ENCODE measurements at places on chromosomes 7 and 10.

GRCh38 chr7:36736899-36737211 lies 12.6 kb upstream of the AOAH start:
- DNase-seq, result no peak

GRCh38 chr7:155985518-155986250 lies 173.4 kb upstream of the SHH start:
- DNase-seq, result no peak

- DNase-seq, result no peak
Measured at GRCh38 chr7:14351167-14351566, 361.7 kb upstream of the ETV1 start.

- no peak for DNase-seq
Measured at GRCh38 chr7:32318300-32319011, 171.7 kb downstream of the LSM5 start.

GRCh38 chr7:3250725-3251124 lies 50.3 kb upstream of the SDK1 start:
- no peak for DNase-seq

GRCh38 chr7:181738-182137 lies 10.6 kb upstream of the FAM20C start:
- DNase-seq, result no peak

- no peak for DNase-seq
Measured at GRCh38 chr7:28596245-28596935, 184.1 kb downstream of the CREB5 start.

GRCh38 chr10:37794305-37794976 lies 63.0 kb downstream of the ZNF248 start:
- DNase-seq, result no peak

GRCh38 chr10:43102063-43102828 lies 25.4 kb downstream of the RET start:
- no peak for DNase-seq

DNA sequence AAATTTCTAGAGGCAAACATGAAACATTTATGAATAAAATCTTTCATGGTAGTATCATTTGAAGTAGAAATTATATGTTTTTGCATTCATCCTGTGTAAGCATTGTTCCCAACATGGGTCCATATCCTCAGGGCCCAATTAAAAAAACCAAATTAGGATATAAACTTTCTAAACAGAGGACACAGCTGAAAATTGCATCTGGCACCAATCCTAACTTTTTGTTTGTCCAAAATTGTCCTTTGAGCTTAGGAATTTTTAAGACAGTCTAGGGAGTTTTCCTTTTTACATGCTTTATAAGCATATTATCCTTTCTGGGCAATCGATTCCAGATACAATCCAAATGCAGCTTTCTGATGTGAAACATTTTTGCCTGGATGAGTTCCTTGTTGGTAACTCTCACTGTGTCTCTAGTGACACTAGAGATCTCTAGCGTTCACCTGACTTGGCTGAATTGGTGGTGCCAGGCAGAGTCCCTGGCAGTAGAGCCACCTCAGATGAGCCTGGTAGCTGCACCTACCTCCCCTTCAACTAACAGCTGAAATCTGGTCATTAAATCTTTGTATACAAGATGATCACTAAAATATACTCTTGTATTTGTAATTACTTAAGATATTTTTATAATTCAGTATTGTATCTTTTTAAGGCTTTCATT lies 137.6 kb upstream of the SAMD8 start:
- DNase-seq, result no peak

- no peak for DNase-seq
Measured at GRCh38 chr7:150374026-150374425, 5.1 kb upstream of the ZNF775 start.

DNA sequence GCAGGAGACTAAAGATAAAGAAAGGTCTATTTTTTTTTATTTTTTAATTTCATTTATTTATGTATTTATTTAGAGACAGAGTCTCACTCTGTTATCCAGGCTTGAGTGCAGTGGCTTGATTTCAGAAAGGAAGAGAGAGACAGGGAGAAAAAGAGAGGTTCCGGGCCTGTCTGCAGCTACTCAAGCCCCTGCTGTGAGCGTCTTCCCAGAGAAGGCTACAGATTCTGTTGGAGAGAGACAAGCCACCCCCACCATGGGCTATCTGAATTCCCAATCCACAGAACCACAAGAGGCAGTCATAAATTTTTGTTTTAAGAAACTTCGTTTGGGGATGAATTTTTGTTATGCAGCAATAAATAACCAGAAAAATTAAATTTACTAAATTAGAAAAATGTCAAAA lies 68.1 kb downstream of the CALN1 start:
- no peak for DNase-seq

- DNase-seq, result no peak
Measured at GRCh38 chr10:22990443-22990842, 62.6 kb downstream of the ARMC3 start.

- no peak for DNase-seq
Measured at GRCh38 chr7:2639181-2639681, 7.4 kb downstream of the TTYH3 start.

- peak; percentile 56 for DNase-seq
Measured at GRCh38 chr7:5997210-5997808, 11.5 kb downstream of the PMS2 start.

- DNase-seq, result no peak
Measured at GRCh38 chr10:30882281-30882680, 149.4 kb downstream of the ZNF438 start.

GRCh38 chr10:98268694-98269431 lies 869 bp upstream of the LOXL4 start:
- DNase-seq, result no peak

GRCh38 chr10:80410122-80410521 lies 1.8 kb downstream of the PRXL2A start:
- no peak for DNase-seq

- DNase-seq, result no peak
Measured at GRCh38 chr7:118429141-118429540, 204.6 kb downstream of the ANKRD7 start.

DNA sequence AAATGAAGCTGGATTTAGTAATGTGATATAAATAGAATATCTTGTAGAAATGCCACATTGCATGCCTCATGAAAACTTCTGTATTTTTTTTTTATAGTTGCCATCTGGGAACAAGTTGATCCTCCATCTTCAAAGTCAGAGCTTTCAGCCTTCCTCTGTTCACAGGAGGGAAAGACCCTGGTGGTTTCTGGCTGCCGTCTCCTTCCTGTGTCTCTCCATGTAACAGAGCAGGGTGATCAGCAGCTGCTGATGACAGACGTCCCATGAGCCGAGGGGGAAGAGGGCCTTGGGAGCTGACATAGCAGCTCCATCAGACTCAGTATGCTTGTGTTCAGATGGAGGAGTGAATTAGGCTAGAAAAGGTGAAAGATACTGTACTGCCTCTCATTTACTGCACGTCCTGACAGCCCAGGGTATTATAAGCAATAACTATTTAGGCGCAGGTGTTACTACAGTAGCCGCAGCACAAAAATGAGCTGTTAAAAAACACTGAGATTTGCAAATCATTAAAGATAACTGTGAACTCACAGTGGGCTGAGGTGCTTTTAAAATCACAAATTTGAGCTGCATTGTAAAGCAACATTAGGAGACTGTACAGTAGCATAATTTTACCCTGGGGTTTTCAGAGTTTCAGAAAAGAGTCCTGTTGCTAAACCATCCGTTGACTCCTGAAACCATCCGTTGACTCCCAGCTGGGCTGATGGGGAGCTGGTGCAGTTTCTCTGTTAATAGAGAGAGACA lies 103.3 kb downstream of the CFAP58 start:
- DNase-seq, result no peak

- DNase-seq, result no peak
Measured at GRCh38 chr7:147539685-147540084, 1050.9 kb upstream of the C7orf33 start.

GRCh38 chr7:24898691-24899090 lies 81.3 kb downstream of the OSBPL3 start:
- DNase-seq, result no peak

DNA sequence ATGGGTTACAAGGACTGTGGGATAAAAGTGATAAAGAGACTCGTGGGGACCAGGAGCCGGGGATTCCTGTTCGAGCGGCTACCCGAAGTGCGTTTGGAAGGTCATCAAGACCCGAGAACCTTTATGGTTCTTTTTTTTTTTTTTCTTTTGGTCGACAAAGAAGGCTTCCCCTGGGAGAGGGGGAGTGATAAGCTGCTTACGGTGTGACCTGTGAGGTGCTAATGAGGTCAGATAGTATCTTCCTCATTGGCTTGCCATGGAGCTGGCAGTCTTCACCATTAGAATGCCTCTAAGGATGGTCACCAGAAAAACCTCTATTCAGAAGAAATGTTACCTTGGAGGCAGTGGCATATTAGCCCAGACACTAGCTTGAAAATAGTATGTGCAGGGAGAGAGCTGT lies 92.3 kb upstream of the STEAP4 start:
- no peak for DNase-seq

- DNase-seq, result no peak
Measured at GRCh38 chr10:118407026-118407425, 64.9 kb upstream of the FAM204A start.

- no peak for DNase-seq
Measured at GRCh38 chr7:13072014-13072413, 384.6 kb downstream of the ARL4A start.

DNA sequence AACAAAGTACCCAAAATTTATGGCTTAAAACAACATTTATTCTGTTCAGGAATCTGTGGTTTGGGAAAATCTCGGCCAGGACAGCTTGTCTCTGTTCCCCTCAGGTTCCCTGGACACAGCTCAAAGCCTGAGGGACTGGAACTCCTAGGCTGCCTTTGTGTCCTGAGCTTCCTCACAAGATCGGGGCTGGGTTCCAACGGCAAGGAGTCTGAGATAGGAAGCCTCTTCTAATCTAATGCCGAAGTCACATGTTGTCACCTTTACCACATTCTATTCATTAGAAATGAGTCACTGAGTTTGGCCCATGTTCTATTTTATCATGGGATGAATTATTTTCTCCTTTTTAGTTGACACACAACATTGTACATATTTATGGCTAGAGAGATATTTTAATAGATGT lies 80.5 kb downstream of the ANKRD26 start:
- no peak for DNase-seq

- no peak for DNase-seq
Measured at GRCh38 chr7:30041526-30042269, 13.5 kb downstream of the PLEKHA8 start.

GRCh38 chr7:80707318-80707717 lies 68.9 kb downstream of the CD36 start:
- no peak for DNase-seq

GRCh38 chr10:119523895-119524719 lies 18.4 kb downstream of the RGS10 start:
- DNase-seq, result no peak

- DNase-seq, result no peak
Measured at GRCh38 chr7:2614631-2615330, 17.0 kb upstream of the TTYH3 start.

DNA sequence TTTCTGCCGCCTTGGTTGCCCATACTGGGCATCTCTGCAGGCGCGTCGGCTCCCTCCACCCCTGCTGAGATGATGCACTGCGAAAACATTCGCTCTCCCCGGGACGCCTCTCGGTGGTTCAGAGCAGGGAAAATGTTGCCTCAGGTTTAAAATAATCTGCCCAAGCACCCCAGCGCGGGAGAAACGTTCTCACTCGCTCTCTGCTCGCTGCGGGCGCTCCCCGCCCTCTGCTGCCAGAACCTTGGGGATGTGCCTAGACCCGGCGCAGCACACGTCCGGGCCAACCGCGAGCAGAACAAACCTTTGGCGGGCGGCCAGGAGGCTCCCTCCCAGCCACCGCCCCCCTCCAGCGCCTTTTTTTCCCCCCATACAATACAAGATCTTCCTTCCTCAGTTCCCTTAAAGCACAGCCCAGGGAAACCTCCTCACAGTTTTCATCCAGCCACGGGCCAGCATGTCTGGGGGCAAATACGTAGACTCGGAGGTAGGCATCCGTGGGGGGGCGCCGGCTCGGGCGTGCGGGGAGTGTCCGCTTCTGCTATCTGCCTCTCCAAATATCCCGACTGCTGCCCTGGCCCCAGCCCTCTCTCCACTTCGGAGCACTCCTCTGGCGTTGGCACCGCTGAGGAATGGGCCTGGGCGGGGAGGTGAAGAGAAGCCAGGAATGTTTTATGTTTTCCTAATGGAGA lies at the start of gene CAV1:
CAV1 (plus strand) TSS at position 428 of the 689 bp plus-strand sequence; CDS start at position 455, 27 bp downstream.
- peak; percentile 84 for DNase-seq

DNA sequence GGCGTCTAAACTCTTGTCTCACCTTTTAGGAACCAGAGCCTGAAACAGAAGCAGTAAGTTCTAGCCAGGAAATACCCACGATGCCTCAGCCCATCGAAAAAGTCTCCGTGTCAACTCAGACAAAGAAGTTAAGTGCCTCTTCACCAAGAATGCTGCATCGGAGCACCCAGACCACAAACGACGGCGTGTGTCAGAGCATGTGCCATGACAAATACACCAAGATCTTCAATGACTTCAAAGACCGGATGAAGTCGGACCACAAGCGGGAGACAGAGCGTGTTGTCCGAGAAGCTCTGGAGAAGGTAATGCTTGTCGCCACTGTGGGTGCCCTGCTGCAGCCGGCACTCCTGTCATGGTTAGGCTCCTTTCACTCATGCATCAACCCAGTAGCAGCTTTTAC lies 113.1 kb downstream of the ZMYND11 start:
- DNase-seq, result no peak

DNA sequence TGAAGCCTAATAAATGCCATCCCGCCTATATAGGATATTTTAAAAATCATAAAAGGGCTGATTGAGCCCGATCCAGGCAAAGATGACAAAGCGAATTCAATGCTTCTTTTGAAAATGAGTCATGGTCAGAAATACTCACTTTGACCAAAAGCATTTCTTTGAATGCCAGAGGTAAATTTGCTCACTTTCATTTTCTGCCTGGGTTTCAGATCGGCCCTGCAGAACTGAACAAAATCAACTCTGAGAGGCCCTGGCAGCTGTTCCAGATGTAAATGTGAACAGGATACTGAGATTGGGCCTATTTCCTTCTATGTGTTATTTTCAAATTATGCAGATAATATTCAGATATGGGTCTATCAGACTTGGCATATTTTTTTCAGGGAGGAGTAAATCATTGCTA lies 114.8 kb upstream of the ARID5B start:
- DNase-seq, result no peak

GRCh38 chr7:76165973-76166403 lies 35.7 kb upstream of the SRRM3 start:
- DNase-seq, result no peak

GRCh38 chr7:116165717-116166116 lies 44.6 kb upstream of the TES start:
- no peak for DNase-seq

- no peak for DNase-seq
Measured at GRCh38 chr7:78760620-78761355, 692.7 kb downstream of the MAGI2 start.

GRCh38 chr7:179209-179681 lies 13.1 kb upstream of the FAM20C start:
- DNase-seq, result no peak
